ENCODE measurements at places on chromosomes 3 and 15.

DNA sequence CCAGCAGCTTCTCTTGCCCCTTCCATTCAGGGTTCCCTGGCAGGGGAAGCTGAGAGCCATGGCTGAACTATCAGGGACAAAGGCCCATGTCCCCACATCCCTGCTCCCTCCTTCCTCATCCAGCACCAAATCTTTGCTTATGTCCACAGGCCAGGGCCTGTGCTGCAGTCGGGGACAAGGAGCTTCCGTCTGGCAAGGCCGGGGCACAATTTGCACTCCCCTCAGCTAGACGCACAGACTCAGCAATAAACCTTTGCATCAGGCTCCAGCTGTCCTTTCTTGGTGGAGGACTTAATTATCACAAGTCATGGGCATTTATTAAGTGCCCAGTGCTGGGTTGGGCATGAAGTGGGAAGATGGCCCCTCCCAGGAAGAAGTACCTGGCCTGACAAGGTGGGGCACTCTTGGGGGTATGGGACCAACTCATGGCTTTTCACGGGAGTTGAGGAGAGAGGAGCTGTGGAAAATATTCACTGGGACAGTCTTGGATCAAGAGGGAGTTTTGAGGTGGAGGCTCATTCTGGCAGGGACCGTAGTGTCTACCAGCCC lies 4.9 kb downstream of the GNAT1 start:
- no peak for DNase-seq

GRCh38 chr3:132561003-132561402 lies 36.1 kb upstream of the ACKR4 start:
- DNase-seq, result no peak

DNA sequence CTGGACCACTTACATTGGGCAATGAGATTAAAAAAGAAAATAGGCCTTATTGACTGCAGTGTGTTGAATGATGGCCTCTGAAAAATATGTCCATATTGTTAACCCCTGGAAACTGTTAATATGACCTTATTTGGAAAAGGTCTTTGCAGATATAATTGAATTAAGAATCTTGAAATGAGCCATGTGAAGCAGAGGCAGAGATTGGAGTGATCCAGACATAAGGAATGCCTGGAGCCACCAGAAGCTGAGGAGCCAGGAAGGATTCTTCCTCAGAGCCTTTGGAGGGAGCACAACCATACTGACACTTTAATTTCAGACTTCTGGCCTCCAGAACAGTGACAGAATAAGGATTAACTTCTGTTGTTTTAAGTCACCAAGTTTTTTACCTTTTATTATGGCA lies 510.4 kb upstream of the AGTR1 start:
- no peak for DNase-seq

GRCh38 chr3:49339941-49340800 lies at the start of gene USP4:
Gene USP4, minus strand, starts transcription at chr3:49340053. Its CDS starts 29 bp downstream, at chr3:49340024.
- peak; percentile 66 for DNase-seq

- DNase-seq, result no peak
Observed at GRCh38 chr3:3066378-3066777, 43.8 kb downstream of the IL5RA start.

- no peak for DNase-seq
Observed at GRCh38 chr3:143476965-143477640, 357.5 kb downstream of the CHST2 start.

GRCh38 chr3:104447681-104448080 lies 919.0 kb upstream of the ALCAM start:
- DNase-seq, result no peak

- DNase-seq, result no peak
Observed at GRCh38 chr15:62112616-62113593, 46.1 kb downstream of the C2CD4A start.

DNA sequence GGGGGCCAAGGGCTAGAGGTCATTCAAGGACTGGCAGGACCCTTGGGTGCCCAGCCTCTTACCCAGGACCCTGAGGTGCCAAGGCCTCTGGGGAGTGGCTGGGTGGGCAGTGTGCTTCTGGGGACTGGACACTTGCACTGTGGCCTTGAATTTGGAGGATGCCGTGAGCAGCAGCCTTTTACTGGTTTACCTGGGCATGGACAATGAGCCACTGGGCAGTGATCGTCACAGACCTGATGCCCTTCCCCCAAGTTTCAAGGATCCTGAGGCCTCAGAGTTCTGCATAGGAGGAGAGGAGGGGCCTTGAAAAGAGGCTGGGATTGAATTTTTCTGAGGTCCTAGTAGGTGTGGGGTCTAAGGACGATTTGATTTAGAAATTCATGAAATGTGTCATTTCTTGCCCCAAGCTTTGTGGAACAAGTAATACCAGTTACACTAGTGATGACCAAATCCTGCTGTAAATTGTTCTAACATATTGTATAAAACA lies 146.1 kb upstream of the TPM1 start:
- no peak for DNase-seq
